ENCODE measurements at places on chromosomes 6 and 20.

GRCh38 chr6:158437571-158437970 lies 122.3 kb upstream of the TMEM181 start:
- no peak for DNase-seq

- DNase-seq, result no peak
Measured at GRCh38 chr20:50645253-50646068, 45.9 kb downstream of the RIPOR3 start.

GRCh38 chr20:50590348-50590664 lies 80.1 kb downstream of the PTPN1 start:
- no peak for DNase-seq

- no peak for DNase-seq
Measured at GRCh38 chr6:170125456-170126300, 165.2 kb downstream of the DLL1 start.

DNA sequence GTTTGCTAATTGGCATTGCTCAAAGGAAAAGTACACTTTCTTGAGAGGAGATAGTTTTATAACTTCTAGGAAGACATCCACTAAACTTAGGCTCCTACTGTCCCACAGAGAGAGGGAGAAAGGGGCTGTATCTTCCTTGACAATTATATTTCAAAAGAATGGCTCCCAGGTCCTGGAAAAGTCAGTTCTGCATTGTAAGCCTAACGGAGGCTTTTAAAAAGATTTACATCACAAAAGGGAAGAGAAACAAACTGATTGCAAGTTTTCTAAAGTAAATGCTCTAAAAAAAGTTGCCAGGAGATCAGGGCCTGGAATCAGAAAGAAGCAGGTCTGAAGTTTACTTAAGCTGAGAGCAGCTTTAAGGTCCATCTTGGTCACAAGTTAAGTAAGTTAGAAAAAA lies 839.5 kb downstream of the FRK start:
- no peak for DNase-seq

- no peak for DNase-seq
Measured at GRCh38 chr6:35477551-35478179, 9.5 kb downstream of the RPL10A start.

- no peak for DNase-seq
Measured at GRCh38 chr6:131443514-131443913, 129.5 kb upstream of the ARG1 start.

- DNase-seq, result no peak
Measured at GRCh38 chr6:101931766-101932165, 538.3 kb downstream of the GRIK2 start.

All from NCI-H1694 treated with DMSO at 0.1 percent for 48 hours (cell line).